NCI-H1105 treated with DMSO at 0.1 percent for 48 hours (cell line): ENCODE measurements at places on chromosomes 11 and 22.

- no peak for DNase-seq
Measured at GRCh38 chr22:41659941-41660340, 28.7 kb downstream of the SNU13 start.

DNA sequence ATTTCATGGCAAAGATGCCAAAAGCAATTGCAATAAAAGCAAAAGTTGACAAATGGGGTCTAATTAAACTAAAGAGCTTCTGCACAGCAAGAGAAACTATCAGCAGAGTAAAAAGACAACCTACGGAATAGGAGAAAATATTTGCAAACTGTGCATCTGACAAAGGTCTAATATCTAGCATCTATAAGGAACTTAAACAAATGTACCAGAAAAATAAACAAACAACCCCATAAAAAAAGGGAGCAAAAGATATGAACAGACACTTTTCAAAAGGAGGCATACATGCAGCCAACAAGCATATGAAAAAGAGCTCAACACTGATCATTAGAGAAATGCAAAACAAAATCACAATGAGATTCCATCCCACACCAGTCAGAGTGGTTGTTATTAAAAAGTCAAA, 60.3 kb downstream of the AASDHPPT start:
- no peak for DNase-seq

DNA sequence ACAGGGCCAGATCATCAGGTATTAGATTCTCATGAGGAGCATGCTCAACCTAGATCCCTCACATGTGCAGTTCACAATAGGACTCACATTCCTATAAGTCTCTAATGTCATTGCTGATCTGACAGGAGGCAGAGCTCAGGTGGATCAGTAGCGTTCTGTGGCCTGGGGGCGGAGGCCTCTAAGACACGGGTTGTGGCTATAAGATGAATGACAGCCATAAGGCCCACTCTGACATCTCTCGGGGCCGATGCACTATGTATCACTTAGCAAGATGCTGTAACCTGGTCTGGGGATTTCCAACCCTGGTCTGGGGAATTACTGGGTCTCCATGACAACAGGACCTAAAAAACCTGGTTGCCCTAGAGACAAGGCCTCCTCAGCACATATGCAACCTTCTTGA, 932.7 kb downstream of the TBC1D22A start:
- DNase-seq = no peak

- no peak for DNase-seq
Measured at GRCh38 chr11:17015627-17016126, 1.5 kb upstream of the PLEKHA7 start.

DNA sequence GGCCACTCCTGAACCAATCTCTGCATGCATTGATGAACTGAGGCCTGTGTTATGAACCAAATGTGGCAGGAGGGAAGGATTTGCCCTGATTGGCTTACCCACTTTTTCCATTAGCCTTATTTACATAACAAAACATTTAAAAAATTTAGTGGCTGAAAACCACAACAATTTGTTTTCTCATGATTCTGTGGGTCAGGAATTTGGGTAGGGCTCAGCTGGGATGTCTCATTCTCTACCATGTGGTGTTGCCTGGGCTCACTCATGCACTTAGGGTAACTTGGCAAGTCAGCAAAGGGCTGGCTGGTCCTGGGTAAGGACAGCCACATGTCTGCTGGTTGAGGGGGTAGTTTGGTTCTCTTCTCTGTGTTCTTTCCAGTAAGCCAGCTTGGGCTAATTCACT, 35.1 kb upstream of the CYP2R1 start:
- no peak for DNase-seq

- DNase-seq = no peak
Measured at GRCh38 chr22:25448435-25449051, 115.9 kb upstream of the GRK3 start.

DNA sequence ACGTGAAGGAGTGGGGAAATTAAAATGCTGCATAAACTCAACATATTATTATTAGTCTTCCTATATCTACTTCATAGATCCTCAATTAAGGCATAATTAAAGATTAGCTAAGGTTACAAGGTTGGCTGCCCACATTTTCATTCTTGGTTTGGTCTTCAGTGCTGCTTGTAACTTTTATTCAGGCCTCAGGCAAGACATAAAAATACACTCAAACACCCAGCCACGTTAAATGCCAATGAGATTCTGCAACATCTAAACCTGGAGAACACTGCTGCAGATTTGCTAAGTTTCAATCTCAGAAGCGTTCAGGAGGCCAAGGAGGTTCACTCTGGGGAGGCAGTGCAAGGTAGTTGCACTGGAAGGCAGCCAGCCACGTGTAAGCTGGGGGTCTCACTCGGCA, 358.7 kb upstream of the NARS2 start:
- no peak for DNase-seq

GRCh38 chr11:28243581-28243980, 135.4 kb downstream of the METTL15 start:
- DNase-seq = no peak

DNA sequence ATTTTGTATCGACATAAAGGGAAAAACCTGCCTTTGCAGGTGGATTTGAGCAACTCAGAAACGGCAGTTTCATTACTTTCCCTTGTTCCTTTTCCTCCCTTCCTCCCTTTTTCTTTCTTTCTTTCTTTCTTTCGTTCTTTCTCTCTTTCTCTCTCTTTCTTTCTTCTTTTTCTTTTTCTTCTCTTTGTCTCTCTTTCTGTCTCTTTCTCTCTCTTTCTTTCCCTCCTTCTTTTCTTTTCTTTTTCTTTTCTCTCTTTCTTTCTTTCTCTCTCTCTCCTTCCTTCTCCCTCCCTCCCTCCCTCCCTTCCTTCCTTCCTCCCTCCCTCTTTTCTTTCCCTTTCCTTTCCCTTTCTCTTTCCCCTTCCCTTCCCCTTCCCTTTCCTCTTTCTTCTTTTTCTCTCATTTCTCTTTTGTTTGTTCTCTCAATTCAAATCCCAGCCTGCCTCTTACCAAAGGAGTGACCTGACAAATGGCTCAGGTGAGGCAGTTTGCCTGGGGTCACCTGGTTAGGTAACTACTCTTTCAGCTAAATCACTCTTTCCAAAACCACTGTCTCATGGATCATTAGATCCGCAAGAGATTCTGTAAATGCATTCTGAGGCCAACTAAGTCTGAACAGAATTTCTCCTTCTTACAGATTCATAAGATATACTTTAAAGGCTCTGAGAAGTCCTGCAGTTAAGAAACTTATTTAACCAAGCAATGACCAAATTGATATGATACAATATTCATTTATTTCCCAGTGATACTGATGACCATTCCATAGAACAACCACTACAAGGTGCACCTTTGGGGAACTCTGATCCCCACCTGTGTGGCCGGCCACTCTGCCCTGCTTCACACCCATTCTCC, 75.3 kb downstream of the MYO18B start:
- DNase-seq = no peak

- no peak for DNase-seq
Measured at GRCh38 chr11:65275906-65276305, 14.1 kb downstream of the POLA2 start.
